Fibroblast of skin of right biceps (primary cell): ENCODE measurements at places on chromosomes 1 and 21.

- no peak for DNase-seq
Measured at GRCh38 chr1:234932106-234932505, 196.5 kb downstream of the TOMM20 start.

DNA sequence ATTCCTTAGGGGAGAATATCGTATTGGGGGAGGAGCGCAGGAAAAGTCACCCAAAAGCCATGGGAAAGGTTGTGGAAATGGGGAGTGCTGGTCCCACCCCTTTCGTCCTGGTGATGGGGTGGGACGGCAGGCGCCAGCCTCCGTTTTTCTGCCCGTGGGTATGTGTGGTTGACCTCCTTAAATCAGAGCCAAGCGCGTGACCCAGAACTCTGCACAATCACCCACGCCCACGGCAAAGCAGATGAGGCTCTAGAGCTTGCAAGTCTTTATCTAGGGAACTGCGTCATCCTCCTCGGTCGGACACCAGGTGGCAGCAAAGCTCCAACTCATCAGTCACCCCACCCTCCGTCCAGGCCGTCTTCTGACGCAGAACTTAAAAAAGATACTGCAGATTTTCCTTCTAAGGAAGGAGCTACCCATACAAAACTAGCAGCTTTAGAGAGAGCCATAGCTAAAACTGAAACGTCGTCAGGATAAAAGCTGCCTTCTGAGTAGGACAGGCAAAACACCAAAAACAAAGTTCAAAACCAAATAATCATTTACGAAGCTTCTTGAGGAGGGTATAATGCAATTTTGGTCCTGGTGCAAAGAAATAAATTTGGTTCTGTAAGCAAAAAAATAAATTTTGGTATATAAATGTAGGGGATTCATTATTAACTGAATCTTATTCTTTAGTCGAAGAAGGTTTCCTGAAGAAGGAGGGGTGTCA is 62.0 kb downstream of the TBX19 start:
- DNase-seq: peak; percentile 74

- DNase-seq: no peak
Measured at GRCh38 chr1:6168947-6169586, 11.1 kb downstream of the CHD5 start.

DNA sequence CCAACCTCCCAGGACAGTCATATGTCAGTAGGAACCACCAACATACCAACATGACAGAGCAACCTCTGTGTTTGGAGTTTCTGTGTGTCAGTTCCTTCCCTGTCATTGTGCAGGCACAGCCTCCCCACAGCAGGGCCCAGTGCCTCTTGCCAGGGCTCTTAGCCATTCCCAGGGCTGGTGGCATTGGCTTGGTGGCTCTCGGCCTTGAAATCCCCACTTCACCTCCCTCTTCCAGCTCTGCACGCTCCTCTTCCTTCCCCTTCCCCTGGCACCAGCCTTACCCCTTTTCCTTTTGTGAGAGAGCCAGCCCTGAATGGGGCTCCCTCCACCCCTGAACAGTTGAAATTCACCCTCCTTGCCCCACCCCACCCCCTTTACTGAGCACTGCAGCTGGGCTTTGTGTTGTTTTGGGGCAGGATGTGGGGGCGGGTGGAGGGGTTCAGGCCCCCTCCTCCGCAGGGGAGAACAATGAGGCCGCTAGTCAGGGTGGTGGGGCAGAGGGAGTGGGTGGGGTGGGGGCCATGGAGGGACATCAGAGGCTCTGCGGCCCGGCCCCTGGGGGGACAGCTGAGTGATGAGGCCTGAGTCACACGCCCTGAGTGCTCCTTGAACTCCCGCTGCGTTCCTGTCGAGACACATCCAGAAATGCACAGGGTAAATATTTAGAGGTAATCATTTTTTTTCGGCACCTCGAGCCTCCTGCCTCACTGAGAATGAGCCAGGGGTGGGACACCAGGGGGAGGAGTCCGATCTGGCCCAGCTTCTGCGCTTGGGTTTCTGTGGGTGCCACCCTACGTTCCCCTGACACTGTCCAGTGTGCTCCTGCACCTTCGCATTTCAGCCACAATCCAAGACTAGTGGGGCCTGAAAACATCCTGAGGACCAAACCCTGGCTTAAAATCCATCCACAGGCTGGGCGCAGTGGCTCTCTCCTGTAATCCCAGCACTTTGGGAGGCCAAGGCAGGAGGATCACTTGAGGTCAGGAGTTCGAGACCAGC is 28.6 kb downstream of the LGR6 start:
- DNase-seq: no peak

DNA sequence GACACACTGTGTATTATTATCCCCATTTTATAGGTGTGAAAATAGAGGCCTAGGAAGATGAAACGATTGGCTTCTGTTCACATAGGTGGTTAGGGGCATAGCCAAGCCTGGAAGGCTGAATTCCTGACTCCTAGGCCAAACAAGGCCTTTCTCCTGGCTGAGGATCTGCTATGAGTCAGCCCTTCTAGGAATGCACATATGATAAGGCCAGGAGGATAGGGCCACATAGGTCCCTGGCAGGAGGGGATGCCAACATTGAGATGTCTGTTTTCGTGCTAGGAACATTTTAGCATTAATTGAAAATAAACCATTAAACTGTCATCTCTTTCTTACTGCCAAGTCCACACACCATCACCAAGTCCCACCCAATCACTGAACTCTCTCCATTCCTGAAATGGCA is 9.2 kb downstream of the CSMD2 start:
- DNase-seq: peak; percentile 70

- DNase-seq: no peak
Measured at GRCh38 chr1:156749419-156750118, 1.9 kb downstream of the HDGF start.

DNA sequence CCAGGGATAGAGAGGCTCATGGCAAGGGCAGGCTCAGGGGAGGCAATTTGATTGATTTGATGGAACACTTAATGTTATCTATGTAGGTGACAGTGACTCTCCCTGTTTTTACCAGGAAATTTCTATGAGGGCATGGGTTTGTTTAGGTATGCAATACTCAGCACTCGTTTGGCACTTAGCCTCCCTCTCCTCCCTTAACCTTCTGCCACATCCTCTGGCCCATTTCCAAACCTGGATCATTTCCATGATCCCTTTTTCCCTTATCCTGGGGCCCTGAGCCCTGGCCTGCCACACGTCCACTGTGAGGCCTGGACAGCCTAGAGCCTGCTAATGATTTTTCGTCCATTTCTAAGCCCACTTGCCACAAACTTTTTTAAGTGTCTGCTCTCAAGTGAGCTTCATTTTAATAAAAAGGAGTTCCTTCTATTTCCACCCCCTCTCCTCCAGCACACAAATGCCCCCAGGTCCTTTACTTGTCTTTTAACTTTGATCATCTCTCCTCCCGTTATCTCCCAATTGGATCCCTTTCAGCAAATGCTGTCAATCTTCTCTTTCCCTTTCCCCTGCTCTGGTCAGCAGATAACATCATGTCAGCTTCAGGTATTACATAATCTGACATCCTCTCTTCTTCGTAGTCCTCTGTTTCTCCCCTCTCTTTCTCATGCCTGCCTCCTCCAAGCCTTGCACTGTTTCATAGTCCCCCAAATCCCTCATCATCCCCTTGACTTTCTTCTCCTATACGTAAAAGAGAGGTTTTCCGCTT is 37.8 kb upstream of the GADD45A start:
- DNase-seq: peak; percentile 17

DNA sequence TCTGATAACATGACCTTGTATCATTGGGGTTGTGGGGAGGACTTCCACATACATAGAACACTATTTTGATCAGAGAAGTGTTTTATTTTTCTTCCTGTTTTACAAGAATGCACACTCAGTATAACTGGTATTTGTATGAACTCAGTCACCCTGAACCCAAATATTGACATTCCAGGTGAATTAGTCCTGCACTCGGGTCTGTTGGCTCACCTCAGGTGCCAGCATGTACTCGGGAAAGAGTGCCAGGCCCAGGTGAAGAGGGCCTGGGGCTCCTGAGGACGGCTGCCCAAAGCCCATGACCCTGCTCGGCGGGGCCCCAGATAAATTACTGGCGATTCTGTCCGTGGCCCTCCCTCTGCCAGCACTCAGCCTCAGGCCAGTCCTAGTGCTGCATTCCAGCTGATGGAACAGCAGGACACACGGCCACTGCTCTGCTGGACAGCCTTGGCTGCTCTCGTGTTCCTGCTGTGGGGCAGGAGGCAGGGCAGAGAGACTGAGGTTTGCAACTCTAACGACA is 75.4 kb upstream of the TMPRSS2 start:
- no peak for DNase-seq

GRCh38 chr1:224193319-224193966 is 10.4 kb downstream of the DEGS1 start:
- no peak for DNase-seq

DNA sequence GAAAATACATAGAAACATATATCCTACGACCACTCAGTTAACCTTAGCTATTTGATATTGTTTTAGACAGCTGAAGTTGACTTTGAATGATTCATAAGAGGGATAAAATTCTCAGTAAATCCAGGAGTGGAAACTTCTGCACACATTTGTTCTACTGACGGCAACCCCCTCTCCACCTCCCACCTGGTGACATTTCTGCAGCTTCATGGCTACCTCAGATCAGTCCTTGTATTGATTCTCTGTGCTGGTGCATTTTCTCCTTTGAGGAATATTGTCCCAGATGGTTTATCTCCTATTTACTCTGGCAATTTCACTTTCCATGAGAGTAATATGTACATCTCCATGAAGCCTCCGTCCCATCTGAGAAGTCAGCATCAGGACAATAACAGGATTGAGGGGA is 57.7 kb upstream of the COA6 start:
- no peak for DNase-seq

DNA sequence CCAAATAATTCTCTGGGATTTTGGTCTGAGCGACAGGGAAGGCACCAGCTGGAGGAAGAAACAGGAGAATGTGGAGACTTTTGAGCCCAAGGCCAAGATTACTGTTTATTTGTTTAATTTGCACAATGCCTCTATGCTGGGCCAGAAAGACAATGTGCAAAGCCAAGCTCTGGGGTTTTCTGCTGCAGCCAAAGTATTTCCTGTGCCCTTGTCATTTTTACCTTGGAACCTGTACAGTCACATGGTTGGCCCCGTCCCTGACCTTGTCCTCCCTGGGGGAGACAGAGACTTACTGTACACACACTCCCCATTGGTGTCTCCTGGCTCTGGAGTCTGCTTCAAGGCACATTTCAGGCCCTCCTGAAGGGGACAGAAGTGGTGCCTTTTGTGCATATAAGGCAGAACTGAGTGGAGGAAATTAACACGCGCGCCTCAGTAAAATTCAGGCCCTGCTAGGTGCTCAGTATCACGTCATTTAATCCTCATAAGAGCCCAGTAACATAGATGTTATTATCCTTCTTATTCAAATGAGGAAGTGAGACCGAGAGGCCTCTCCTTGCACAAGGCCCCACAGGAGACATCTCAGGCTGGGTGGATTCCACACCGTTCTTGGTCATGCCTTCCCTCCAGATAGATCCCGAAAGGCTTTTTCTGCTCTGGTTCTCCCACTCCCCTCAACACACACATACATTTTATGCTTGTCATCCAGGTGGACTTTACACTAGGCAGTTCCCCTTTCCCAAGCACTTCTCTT is 21.1 kb downstream of the C1orf115 start:
- no peak for DNase-seq

GRCh38 chr1:64526312-64526711 is 56.4 kb downstream of the CACHD1 start:
- no peak for DNase-seq

DNA sequence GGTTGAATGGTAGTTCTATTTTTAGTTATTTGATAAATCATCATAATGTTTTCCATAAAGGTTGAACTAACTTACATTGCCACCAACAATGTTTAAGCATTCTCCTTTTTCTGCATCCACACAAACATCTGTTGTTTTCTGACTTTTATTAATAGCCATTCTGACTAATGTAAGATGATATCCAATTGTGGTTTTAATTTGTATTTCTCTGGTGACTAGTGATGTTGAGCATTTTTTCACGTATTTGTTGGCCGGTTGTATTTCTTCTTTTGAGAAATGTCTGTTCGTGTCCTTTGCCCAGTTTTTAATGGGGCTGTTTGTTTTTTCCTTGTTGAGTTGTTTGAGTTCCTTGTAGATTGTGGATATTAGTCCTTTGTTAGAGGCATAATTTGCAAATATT is 24.6 kb upstream of the SLC35F3 start:
- peak; percentile 44 for DNase-seq

- no peak for DNase-seq
Measured at GRCh38 chr1:56517404-56518130, 61.8 kb downstream of the PLPP3 start.

- peak; percentile 8 for DNase-seq
Measured at GRCh38 chr1:50368179-50369007, 54.9 kb downstream of the DMRTA2 start.

GRCh38 chr21:35359076-35359475 is 310.0 kb upstream of the RUNX1 start:
- peak; percentile 36 for DNase-seq

- no peak for DNase-seq
Measured at GRCh38 chr1:52627028-52627427, 5.9 kb upstream of the SHISAL2A start.

- no peak for DNase-seq
Measured at GRCh38 chr1:167312871-167313270, 92.2 kb downstream of the POU2F1 start.

DNA sequence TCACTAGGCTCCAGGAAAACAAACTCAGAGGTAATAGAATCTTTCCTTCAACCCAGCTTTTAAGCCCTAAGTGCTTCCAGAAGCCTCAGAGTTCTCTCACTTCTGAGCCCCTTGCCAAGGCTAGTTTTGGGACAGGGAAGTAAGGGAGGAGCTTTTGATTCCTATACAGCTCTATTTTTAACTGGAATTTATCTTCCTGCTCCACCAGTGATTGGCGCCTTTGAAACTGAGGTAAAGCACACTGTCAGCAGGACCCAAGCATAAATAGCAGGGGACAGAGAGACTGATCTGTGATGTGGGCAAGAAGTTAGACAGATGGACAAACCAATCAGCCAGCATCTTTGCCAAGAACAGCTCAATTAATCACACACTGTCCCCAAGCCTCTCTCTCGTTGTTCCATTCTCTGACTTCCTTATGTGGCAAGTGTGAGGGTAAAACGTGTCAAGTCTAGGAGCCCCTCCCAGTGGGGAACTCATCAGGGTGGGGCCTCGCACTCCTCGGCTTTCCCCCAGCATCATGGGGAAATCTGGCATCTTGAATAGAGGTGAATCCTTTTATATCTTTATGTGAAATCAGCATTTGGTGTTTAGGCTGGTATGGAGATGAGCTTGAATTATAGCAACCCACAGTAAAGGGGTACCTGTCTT is 40.2 kb upstream of the MPZL1 start:
- DNase-seq: no peak
